ENCODE measurements at places on chromosomes 3 and 15. TPM values are rescaled to one million over a fixed set of nuclear protein-coding genes. Genes with fewer than 3 reads are reported as not detected.

DNA sequence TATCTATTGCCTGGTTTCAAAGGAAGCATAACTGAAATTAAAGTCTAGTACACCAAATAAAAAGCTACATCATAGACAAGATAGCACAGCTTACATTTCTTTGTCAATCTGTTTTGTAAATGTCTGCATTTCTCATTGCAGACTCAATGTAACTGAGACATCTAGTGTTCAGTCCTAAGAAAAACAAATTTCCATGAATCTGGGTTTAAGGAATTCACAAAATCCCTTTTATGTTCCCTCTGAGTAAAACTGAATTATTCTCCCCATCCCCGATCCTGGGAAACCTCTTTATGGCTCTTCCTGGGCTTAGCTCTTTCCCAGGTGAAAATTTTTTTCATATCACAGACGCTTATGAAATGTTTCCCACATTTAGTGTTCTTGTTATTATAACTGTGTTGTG is 21.6 kb upstream of the RASA2 start:
- no peak for DNase-seq

DNA sequence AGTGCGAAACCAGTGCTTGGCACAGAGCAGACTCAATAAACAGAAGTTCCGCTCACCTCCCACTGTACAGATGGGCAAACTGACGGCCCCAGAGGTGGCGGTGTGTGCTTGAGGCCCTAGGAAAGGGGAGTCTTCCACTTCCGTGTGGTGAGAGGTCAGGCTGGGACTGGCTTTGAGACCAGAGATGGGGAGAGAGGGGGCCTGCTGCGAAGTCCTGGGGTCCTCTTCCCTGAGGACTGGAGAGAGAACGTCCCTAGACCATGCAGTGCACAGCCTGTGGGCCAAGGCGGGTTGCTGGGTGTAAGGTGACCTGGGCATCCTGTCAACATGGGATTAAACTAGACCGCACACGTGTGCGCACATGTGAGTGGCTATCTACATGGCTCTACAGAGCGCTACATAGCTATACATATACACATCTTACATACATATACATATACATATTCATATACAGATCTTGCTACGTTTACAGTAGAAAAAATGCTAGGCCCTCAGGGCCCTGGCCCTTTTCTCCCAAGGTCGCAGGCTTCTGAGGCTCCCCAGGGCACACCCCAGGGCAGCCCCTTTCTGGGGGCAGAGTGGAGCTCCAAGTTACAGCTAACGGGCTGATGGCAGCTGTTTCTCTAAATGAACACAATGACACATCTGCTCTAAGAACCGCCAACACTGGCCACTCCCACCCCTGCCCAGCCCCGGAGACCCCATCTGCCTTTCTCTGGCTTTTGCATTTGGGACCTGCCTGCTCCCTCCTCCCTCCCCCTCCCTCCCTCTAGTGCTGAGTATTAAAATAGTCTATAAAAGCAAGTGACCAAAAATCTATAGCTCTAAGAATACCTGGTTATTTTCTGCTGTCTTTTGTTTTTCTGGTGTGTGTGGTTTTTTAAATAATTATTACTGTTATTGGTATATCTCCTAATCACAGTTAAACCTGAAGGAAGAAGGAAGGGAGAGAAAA is 47.0 kb downstream of the HCN4 start:
- DNase-seq: no peak

- DNase-seq: no peak
Measured at GRCh38 chr3:76638006-76638405, 401.9 kb upstream of the ROBO2 start.

FBXO40 gene
- under 0.01 TPM for total RNA-seq

PSTPIP1 gene
- under 0.01 TPM for total RNA-seq

UBAP1L gene
- total RNA-seq: 2.6 TPM

All from lung microvascular endothelial cell (primary cell).